ENCODE measurements at places on chromosomes 7 and 10.

GRCh38 chr10:77837248-77837924 lies 89.2 kb downstream of the DLG5 start:
- peak; percentile 24 for DNase-seq

DNA sequence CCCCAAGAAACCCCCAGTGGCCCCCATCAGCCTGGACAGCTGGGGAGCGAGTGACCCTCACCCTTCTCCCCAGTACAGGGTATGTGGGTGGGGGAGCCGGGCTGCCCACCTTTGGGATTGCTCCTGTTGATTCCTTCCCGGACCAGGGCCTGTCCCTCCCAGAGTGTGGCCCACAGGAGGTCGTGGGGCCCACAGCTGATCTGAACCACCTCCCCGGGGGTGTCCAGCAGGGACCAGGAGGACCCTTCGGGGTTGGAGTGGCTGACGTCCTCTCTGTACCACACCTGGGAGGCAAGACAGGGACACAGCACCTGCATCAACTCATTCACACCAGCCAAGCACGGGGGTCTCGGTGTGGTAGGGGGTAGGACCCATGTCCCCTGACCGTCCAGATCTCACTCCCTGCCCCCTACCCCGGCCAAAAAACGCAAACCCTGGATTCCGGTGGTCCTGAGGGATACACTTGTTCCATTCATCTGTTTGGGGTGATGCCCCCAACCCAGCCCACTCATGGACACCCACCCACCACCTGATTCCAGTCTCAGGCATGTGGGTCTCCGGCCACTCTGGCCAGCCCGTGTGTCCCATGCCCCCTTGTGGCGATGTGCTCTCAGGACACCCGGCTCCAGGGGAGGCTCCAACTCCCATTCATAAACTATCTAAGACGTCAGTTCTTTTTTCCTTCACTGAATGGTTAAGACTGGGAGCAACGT lies 10.9 kb downstream of the TECPR1 start:
- peak; percentile 61 for DNase-seq

- DNase-seq: no peak
Measured at GRCh38 chr7:43616977-43617376, 34.1 kb downstream of the STK17A start.

GRCh38 chr7:46534664-46535588 lies 613.9 kb upstream of the IGFBP3 start:
- DNase-seq: no peak

DNA sequence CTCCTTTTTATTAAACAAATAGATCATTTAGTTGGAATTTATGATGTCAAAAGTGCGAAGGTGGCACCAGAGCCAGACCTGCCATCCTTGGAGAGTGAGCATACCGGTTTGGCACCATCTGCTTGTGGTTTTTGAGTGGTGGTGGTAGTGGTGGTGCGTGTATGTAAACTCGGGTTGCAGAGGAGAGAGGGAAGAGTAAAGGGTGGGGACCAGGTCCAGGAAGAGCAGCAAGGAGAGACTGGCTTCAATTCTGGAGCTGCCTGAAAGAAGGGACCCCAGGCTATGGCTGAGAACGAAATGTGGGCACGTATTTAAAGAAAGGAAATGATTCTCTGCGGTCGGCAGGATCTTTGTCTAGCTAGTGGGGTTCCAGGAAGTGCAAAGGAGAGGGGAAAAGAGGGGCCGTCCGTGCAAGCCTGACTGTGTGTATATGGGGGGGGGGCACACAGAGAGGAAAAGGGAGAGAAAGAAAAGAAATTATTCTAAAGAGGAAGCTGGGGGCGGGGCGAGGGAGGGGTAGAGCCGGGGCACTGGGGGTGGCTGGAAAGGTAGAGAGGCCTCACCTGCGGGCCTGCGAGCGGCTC lies 448 bp upstream of the GOLGA7B start:
- no peak for DNase-seq
